ENCODE measurements at places on chromosomes 4 and X.

- DNase-seq, result no peak
Measured at GRCh38 chr4:3364199-3364598, 71.4 kb downstream of the RGS12 start.

- no peak for DNase-seq
Measured at GRCh38 chr4:38284294-38285030, 324.3 kb downstream of the PTTG2 start.

DNA sequence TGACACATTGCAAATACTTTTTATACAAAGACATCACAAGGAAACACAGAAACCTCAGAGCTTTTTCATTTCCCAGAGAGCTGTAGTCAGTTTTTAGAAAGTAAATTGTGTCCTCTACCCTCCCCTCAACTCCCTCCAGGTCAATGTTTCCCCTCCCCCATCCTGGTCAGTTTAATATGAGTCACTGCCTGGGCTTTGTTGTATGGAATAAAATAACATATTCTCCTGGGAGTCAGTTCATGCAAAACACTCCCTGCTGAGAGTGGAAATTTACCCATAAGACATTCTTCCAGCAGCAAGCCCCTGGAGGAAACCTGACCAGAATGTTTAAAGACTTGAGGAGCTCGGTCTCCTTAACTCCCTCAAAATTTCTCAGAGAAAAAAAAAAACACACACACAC lies 270.1 kb upstream of the LDB2 start:
- DNase-seq, result no peak

DNA sequence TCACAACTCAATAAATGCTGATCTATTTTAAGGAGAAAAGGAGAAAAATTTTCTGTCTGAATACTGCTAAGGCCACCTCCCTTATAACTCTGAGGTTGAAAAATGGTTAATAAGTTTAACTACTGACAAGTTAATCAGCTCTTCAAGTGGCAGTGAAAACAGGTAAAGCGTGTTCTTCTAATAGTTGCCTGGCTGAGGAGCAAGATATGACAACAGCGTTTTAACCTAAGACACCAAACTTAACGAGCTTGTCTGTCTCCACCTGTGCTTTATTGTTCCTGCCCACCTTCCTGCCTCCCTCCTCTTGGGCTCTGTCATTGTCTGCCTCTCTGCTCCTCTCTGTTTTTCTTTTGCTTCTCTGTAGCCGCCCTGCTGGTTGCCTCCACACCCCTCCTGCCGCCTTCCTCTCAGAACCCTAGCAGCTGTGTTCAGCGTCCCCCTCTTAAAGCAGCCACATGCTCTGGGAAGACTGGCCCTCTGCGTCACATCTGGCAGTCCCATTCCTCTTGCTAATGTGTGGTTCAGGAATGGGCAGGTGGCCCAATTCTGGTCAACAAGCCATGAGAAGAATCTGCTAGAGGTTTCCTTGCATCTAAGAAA lies 4.3 kb upstream of the TSPAN5 start:
- no peak for DNase-seq

DNA sequence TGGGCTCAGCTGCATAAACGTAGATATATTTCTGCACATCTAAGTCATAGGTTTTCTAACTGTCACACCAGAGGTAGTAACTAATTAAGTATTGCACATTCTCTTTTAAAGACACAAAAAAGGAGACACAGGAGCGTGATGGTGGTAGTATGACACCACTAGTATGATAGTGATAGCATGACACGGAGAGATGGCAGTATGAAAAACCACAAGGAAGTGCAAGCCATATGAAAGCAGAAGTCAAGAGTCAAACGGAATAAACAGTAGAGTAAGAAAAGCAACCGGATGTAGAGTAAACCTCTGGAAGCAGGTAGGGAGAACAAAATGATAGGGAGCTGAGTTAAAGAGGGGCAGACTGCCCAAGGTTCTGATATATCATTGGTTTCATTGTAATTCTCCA lies 382.2 kb upstream of the INTU start:
- no peak for DNase-seq

- no peak for DNase-seq
Measured at GRCh38 chrX:70001269-70001668, 48.5 kb downstream of the AWAT2 start.

- DNase-seq, result no peak
Measured at GRCh38 chr4:91846233-91846632, 457.5 kb upstream of the GRID2 start.

DNA sequence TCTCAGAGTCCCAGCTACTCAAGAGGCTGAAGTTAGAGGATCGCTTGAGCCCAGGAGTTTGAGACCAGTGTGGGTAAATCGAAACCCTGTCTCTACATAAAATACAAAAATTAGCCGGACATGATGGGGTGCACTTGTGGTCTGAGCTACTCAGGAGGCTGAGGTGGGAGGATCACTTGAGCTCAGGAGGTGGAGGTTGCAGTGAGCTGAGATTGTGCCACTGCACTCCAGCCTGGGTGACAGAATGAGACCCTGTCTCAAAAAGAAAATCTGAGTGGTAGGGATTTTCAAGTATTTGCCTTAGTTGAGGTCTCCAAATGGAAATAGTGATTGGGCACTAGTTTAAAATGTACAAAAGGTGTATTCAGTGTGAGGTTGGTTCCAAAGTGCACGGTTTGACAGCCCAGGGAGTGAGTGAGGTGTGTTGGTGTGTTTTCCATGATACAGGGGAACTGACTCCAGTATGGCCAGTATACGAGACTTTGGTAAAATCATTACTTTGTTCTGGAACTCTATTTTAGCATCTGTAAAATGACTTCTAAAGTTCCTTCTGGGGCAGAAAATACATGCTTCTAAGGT lies 13.8 kb downstream of the ADD1 start:
- DNase-seq, result no peak

- DNase-seq, result no peak
Measured at GRCh38 chr4:188012426-188012945, 16.9 kb downstream of the ZFP42 start.

GRCh38 chr4:6663596-6664393 lies 23.3 kb downstream of the MRFAP1 start:
- DNase-seq, result no peak

GRCh38 chr4:94798808-94799207 lies 41.1 kb downstream of the BMPR1B start:
- no peak for DNase-seq

DNA sequence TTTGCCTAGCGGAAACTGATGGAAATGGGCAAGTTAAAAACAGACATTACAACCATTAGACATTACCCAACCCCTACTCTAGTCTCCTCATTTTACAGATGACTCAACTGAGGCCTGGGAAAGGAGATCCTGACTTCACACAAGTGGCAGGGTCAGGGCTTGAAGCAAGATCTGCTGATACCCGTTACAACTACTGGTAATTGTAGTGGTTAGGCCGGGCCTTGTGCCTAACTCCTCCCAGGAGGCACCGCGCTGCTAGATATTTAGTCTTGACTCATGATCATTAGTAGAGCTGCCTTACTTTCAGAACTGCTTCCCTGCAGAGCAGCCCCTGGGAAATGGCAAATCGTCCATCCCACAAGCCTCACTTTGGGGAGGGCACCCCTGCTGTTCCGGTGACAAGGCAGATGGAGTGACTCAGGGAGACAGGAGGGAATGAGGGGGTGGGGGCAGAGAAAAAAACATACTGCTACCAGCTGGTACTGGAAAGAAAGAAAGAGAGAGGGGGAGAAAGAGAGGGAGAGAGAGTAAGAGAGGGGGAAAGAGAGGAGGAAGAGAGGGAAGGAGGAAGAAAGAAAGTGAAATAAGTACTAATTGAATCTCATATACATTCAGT lies 12.2 kb downstream of the ARHGEF6 start:
- peak; percentile 42 for DNase-seq
